ENCODE measurements at places on chromosomes 2 and 18.

DNA sequence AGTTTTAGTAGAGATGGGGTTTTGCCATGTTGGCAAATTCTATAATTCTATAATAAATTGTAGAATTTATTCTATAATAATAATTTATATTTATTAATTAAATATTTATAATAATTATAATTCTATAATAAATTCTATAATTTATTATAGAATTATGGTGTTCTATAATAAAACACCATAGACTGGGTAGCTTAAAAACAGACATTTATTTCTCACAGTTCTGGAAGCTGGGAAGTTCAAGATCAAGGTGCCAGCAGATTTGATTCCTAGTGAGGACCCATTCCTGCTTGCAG lies 130.9 kb upstream of the PELI1 start:
- no peak overlapping the region for H3K27ac ChIP-seq
- no peak for DNase-seq
- no peaks in the 10 kb centered on the region for H3K27me3 ChIP-seq
- peaks cover 32% of the 10 kb centered on the region for H3K4me1 ChIP-seq
- no peak overlapping the region for H3K4me3 ChIP-seq
- H3K36me3 ChIP-seq: peaks cover 3% of the 10 kb centered on the region

GRCh38 chr2:178279142-178279541 lies 84.8 kb downstream of the OSBPL6 start:
- H3K4me3 ChIP-seq: no peak overlapping the region
- no peak overlapping the region for H3K27ac ChIP-seq

DNA sequence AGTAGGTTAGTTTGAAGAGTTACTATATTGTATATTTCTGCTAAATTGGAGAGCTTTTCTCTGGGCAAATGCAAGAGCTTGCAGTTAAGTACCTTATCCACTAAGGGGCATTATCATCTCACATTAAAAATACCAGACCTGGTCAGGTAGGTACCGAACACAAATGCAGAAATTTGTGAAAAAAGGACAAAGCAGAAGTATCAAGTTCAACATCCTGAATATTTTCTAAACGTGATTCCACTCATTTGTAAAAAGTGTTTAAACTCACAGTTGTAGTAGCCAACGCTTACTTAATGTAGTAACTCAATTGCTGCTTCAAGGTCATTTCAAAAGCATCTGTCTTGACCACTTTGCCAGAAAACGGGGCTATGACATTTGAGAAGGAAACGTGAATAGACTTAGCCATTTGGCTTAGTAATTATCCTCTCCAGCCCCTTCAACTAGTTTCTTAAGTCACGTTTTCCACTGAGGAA lies 52.1 kb downstream of the CYRIA start:
- no peaks in the 10 kb centered on the region for H3K27me3 ChIP-seq
- H3K36me3 ChIP-seq: no peaks in the 10 kb centered on the region
- H3K4me3 ChIP-seq: no peak overlapping the region
- no peak overlapping the region for H3K27ac ChIP-seq
- H3K4me1 ChIP-seq: no peaks in the 10 kb centered on the region

- H3K36me3 ChIP-seq: peaks cover 74% of the 10 kb centered on the region
- no peaks in the 10 kb centered on the region for H3K4me1 ChIP-seq
- no peaks in the 10 kb centered on the region for H3K27me3 ChIP-seq
- no peak for DNase-seq
- H3K4me3 ChIP-seq: no peak overlapping the region
Measured at GRCh38 chr2:233288663-233289062, 19.0 kb upstream of the SAG start.

- no peaks in the 10 kb centered on the region for H3K36me3 ChIP-seq
- H3K4me3 ChIP-seq: no peak overlapping the region
- no peaks in the 10 kb centered on the region for H3K27me3 ChIP-seq
- H3K4me1 ChIP-seq: no peaks in the 10 kb centered on the region
Measured at GRCh38 chr2:198191651-198192050, 387.3 kb downstream of the PLCL1 start.

- peaks cover 3% of the 10 kb centered on the region for H3K4me1 ChIP-seq
- H3K36me3 ChIP-seq: no peaks in the 10 kb centered on the region
- DNase-seq: no peak
- no peak overlapping the region for H3K27ac ChIP-seq
- no peak overlapping the region for H3K4me3 ChIP-seq
Measured at GRCh38 chr2:38505779-38506178, 96.9 kb downstream of the HNRNPLL start.

GRCh38 chr18:80181642-80182461 lies 65.5 kb downstream of the PARD6G start:
- no peak for DNase-seq
- no peaks in the 10 kb centered on the region for H3K36me3 ChIP-seq
- H3K27ac ChIP-seq: no peak overlapping the region
- peaks cover 1% of the 10 kb centered on the region for H3K4me1 ChIP-seq
- H3K4me3 ChIP-seq: no peak overlapping the region

DNA sequence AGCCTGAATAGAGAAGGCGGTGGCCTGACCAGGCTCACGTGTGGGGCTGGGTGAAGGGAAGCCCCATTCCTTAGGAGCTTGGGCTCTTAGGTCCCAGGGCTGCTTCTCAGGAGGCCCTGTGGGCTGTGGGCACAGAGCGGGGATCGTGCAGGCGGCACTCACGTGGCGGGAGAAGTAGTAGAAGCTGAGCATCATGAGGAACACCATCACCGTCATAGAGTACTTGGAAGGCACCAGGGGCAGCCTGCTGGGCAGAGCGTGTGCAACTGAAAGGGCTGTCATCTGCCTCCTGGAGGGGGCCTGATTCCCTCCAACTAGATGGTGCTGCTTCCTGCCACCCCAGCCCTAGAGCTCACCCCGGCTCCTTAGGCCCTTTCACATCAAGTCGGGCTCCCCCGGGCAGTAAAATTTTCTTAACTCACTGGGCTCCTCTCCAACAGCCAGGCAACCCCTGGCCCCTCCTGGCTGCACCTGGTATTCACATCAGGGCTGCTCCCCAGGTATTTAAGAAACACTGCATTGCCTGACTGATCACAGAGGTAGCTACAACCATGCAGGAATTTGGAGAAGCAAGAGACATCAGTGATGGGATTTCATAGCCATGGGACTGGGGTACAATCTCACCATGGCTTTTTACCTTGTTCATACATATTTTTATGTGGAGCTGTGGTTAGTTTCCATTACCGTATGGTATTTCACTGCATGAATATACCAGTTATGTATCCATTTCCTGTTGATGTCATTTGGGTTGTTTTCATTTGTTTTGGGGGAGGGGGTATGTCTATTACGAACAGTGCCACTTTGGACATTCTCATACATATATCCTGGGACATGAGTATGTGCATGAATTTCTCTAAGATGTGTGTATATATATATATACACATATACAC lies 32.9 kb downstream of the CENPO start:
- 0 out of 2 replicates have a peak, but pooled peaks cover 2% of the 10 kb centered on the region for H3K36me3 ChIP-seq
- DNase-seq: no peak
- no peaks in the 10 kb centered on the region for H3K27me3 ChIP-seq
- H3K27ac ChIP-seq: no peak overlapping the region
- H3K4me3 ChIP-seq: no peak overlapping the region
- H3K4me1 ChIP-seq: peaks cover 14% of the 10 kb centered on the region

- H3K4me1 ChIP-seq: no peaks in the 10 kb centered on the region
- H3K27ac ChIP-seq: no peak overlapping the region
- no peaks in the 10 kb centered on the region for H3K36me3 ChIP-seq
Measured at GRCh38 chr18:78643981-78644380, 335.6 kb upstream of the SALL3 start.

- H3K4me3 ChIP-seq: no peak overlapping the region
- H3K27me3 ChIP-seq: no peaks in the 10 kb centered on the region
- H3K36me3 ChIP-seq: no peaks in the 10 kb centered on the region
- H3K27ac ChIP-seq: no peak overlapping the region
- peaks cover 4% of the 10 kb centered on the region for H3K4me1 ChIP-seq
Measured at GRCh38 chr2:179995741-179996515, 11.2 kb downstream of the CWC22 start.

- H3K4me3 ChIP-seq: no peak overlapping the region
- no peak for DNase-seq
- H3K36me3 ChIP-seq: no peaks in the 10 kb centered on the region
- H3K27ac ChIP-seq: no peak overlapping the region
- peaks cover 2% of the 10 kb centered on the region for H3K4me1 ChIP-seq
Measured at GRCh38 chr2:25109822-25110221, 58.6 kb downstream of the POMC start.

- H3K4me1 ChIP-seq: no peaks in the 10 kb centered on the region
- no peaks in the 10 kb centered on the region for H3K27me3 ChIP-seq
- no peaks in the 10 kb centered on the region for H3K36me3 ChIP-seq
- H3K27ac ChIP-seq: no peak overlapping the region
Measured at GRCh38 chr2:137000811-137001210, 235.5 kb downstream of the THSD7B start.

DNA sequence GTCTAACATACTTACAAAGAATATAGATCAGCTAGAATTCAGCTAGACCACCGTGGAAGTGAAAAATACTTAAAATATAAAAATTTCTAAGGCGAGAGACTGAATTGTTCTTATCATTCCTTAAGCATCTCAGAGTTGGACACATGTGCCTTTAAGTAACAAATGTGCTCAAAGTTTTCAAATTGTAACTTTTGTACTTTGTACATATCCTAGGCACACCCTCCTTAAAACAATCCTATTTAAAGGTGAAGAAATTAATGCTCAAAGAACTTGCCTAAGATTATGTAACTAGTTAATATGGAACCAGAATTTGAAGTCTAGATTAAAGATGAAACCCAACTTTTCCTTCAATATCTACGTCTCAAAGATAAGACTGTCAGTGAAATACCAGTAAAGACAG lies 74.1 kb downstream of the EML4 start:
- H3K27me3 ChIP-seq: no peaks in the 10 kb centered on the region
- H3K27ac ChIP-seq: no peak overlapping the region
- H3K36me3 ChIP-seq: no peaks in the 10 kb centered on the region

DNA sequence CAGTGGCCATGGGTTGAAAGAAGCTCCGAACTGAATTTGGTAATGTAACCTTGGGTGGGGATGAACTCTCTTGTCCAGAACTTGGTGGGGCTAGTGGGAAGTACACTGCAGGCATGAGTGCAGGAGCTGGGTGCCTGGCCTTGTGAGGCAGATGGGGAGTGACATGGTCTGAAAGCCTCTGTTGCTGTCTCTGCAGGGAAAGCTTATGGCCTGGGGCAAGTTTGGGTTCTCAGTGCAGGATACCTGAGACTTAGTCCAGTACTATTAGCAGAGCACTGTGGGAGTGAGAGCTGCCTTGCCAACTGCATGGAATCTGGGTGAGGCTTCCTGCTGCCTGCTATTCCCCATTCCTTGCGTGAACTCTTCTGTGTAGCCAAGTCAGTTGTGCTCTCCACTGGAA lies 1620.9 kb upstream of the NXPH2 start:
- no peak overlapping the region for H3K4me3 ChIP-seq
- H3K36me3 ChIP-seq: no peaks in the 10 kb centered on the region
- H3K27ac ChIP-seq: no peak overlapping the region

GRCh38 chr2:178271629-178272333 lies 77.5 kb downstream of the OSBPL6 start:
- H3K27me3 ChIP-seq: no peaks in the 10 kb centered on the region
- no peak overlapping the region for H3K4me3 ChIP-seq
- no peaks in the 10 kb centered on the region for H3K4me1 ChIP-seq
- DNase-seq: no peak
- no peak overlapping the region for H3K27ac ChIP-seq

DNA sequence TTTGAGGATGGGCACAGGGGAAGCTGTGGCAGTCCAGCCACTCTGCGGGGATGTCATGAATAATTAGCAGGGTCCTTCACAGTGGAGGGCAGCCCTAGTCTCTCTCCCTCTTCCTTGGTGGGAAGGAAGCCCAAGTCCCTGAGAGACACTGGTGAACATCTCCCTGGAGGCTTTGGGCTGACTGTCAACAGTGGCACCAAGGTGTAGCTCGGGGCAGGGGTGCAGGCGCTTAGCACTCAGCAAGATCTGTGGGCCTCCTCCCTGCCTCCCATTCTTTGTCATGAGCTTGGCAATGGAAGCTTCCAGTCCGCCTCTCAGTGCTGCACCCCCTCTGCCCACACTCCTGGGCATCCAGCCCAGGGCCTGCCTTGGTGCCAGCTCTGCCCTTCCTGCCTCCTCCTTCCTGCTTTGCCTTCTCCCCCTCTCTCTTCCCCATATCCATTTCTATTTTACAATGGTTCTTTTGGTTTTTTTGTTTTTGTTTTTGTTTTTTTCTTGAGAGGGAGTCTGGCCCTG lies 59.4 kb downstream of the STEAP3 start:
- H3K4me3 ChIP-seq: no peak overlapping the region
- H3K36me3 ChIP-seq: no peaks in the 10 kb centered on the region
- no peaks in the 10 kb centered on the region for H3K27me3 ChIP-seq
- no peak overlapping the region for H3K27ac ChIP-seq
- no peak for DNase-seq

DNA sequence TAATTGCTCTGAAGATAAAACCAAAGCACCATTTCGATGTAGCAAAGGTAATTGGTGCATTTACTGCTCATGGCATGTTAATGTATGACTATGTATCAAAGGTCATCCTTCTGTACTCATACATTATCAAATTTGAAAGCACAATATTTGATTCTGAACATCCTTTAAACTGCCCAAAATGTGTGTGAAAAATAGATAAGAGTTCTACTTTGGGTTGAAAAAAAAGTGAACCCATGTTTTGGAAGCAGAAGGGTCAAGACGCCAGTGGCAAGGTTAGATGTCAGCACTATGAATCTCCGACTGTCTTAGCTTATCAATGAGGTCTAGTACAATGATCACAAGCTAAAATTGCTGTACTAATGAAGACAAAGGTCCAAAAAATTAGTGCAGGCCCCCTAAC lies 83.1 kb downstream of the LNPK start:
- DNase-seq: no peak
- H3K4me1 ChIP-seq: no peaks in the 10 kb centered on the region
- no peak overlapping the region for H3K4me3 ChIP-seq

DNA sequence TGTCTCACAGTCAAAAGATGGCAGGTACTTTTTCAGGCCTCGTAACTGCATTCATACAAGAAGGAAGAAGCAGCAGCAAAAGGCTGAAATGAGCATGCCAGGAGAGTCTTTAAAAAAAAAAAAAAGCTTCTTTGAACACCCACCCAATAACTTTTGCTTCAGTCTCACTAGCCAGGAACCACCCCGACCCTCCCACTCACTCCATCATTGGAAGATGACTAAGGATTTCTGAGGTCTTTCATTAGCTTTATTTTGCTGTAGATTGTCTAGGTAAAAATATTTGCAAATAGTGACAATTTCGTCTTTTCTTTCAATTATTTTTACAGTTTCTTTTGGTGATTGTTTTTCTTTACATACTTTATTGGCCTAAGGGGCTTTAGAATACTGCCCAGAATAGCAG lies 37.9 kb downstream of the RBBP8 start:
- peaks cover 2% of the 10 kb centered on the region for H3K36me3 ChIP-seq
- H3K4me1 ChIP-seq: no peaks in the 10 kb centered on the region
- H3K27ac ChIP-seq: no peak overlapping the region
- no peak overlapping the region for H3K4me3 ChIP-seq
- H3K27me3 ChIP-seq: no peaks in the 10 kb centered on the region
- no peak for DNase-seq

Measured in H1 (cell line).